ENCODE measurements at places on chromosomes 12 and 14.

- DNase-seq: no peak
- H3K36me3 ChIP-seq: no peaks in the 10 kb centered on the region
- H3K27ac ChIP-seq: no peak overlapping the region
- H3K4me1 ChIP-seq: no peaks in the 10 kb centered on the region
These were observed 333.8 kb downstream of the KCNH5 start for GRCh38 chr14:62711351-62712023.

DNA sequence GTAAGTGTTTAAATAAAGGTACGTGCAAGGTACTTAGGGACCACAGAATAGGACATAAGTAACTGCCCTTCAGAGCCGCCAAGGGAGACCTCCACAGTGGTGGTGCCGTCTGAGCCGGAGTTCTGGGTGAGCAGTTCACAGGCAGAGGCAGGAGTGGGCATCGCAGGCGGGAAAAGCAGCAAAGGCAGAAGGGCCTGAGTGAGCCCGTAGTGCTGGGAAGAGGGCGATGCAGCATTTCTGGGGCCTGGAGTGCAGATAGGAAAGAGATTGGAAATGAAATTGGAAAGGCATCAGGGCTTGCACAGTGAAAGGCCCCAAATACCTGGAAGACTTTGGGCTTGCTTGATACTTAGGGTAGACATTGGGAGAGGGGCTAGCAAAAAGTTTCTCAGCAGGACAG is 32.9 kb downstream of the EVL start:
- H3K4me3 ChIP-seq: no peak overlapping the region
- no peak overlapping the region for H3K27ac ChIP-seq
- peaks cover 6% of the 10 kb centered on the region for H3K4me1 ChIP-seq
- H3K27me3 ChIP-seq: no peaks in the 10 kb centered on the region
- no peak for DNase-seq

DNA sequence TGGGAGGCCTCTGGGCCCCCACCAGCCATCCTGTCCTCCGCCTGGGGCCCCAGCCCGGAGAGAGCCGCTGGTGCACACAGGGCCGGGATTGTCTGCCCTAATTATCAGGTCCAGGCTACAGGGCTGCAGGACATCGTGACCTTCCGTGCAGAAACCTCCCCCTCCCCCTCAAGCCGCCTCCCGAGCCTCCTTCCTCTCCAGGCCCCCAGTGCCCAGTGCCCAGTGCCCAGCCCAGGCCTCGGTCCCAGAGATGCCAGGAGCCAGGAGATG is 729 bp upstream of the GAPDH start:
- peak; percentile 81 for DNase-seq
- H3K4me3 ChIP-seq: peak overlapping the region; percentile 1
- H3K27ac ChIP-seq: peak overlapping the region; percentile 85
- no peaks in the 10 kb centered on the region for H3K27me3 ChIP-seq
- H3K4me1 ChIP-seq: peaks cover 30% of the 10 kb centered on the region
- H3K36me3 ChIP-seq: peaks cover 42% of the 10 kb centered on the region

- no peaks in the 10 kb centered on the region for H3K36me3 ChIP-seq
- H3K27me3 ChIP-seq: no peaks in the 10 kb centered on the region
- no peak for DNase-seq
- no peak overlapping the region for H3K4me3 ChIP-seq
- H3K4me1 ChIP-seq: no peaks in the 10 kb centered on the region
- H3K27ac ChIP-seq: no peak overlapping the region
These were observed 120.3 kb downstream of the SLC38A1 start for GRCh38 chr12:46148327-46149078.

DNA sequence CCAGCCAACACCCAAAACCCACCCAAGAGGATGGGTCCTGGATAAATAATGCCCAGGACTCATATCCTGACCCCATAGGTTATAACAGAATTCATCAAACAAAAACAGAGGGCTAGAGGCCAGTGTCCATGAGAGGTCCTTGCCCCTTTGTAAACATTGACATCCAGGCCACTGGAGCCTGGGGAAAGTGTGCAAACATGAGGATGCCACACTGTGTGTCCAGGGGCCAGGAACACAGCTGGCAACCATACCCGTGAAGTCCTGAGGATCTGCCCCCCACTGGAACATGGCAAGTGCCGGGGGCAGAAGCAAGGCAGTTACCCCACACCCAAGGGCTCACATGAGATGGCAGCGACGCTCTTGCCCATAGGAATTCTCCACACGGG is 4.2 kb upstream of the KMT2D start:
- H3K4me1 ChIP-seq: peaks cover 10% of the 10 kb centered on the region
- no peak overlapping the region for H3K4me3 ChIP-seq
- H3K27ac ChIP-seq: no peak overlapping the region
- no peaks in the 10 kb centered on the region for H3K27me3 ChIP-seq

- no peak for DNase-seq
- no peak overlapping the region for H3K4me3 ChIP-seq
- H3K4me1 ChIP-seq: no peaks in the 10 kb centered on the region
- no peaks in the 10 kb centered on the region for H3K36me3 ChIP-seq
- no peaks in the 10 kb centered on the region for H3K27me3 ChIP-seq
These were observed 7.1 kb upstream of the CCDC60 start for GRCh38 chr12:119327471-119327870.

DNA sequence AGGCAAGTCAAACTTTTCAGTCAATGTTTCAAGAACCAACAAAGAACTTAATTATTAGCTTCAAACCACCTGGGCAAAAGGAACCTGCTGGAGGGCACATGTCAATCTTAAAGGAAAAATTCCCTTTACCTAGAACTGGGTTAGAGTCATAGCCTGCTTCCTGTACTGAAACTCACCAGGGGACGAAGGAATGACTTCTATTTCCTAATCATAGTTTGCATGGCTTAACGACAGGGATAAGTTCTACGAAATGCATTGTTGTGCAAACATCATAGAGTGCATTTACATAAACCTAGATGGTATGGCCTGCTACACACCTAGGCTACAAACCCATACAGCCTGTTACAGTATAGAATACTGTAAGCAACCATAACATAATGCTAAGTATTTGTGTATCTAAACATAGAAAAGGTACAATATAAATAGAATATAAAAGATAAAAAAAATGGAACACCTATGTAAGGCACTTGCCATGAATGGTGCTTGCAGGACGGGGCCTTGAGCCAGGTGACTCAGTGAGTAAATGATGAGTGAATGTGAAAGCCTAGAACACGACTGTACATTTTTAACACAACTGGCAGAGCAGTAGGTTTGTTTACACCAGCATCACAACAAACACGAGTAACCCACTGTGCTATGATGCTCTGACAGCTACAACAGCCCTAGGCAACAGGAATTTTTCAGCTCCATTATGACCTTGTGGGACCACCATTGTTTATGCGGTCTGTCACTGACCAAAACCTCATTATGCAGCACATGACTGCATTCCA is 234.9 kb upstream of the CAND1 start:
- no peaks in the 10 kb centered on the region for H3K27me3 ChIP-seq
- H3K4me1 ChIP-seq: peaks cover 5% of the 10 kb centered on the region
- no peak overlapping the region for H3K27ac ChIP-seq
- no peaks in the 10 kb centered on the region for H3K36me3 ChIP-seq
- no peak overlapping the region for H3K4me3 ChIP-seq

DNA sequence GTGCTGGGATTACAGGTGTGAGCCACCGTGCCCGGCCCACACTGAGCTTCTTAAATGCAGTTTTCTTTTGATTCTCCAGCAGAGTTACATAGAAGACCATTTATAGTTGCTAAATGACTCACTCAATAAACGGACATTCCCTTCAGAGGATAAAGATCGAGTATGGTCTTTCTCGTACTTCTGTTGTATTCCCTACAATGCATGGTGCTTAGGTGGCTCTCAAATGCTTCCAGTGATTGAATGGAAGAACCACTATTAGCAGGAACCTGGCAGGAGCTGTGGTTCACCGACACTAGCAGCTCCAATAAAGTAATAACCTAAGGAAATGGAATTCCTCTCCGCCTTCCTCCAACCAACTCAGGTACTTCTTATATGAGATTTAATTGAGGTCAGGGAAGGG is 3.9 kb upstream of the GPRC5A start:
- no peak overlapping the region for H3K27ac ChIP-seq
- no peak for DNase-seq
- H3K27me3 ChIP-seq: no peaks in the 10 kb centered on the region
- peaks cover 5% of the 10 kb centered on the region for H3K4me1 ChIP-seq

GRCh38 chr14:76768671-76769500 is 7.6 kb downstream of the VASH1 start:
- H3K36me3 ChIP-seq: no peaks in the 10 kb centered on the region
- H3K4me1 ChIP-seq: no peaks in the 10 kb centered on the region
- no peak for DNase-seq

GRCh38 chr12:133235401-133236112 is at the start of gene ANHX:
ANHX (minus strand) TSS chr12:133235877; CDS start chr12:133234356, 1,521 bp downstream.
- H3K4me3 ChIP-seq: no peak within 1 kb of the TSS
- H3K27me3 ChIP-seq: no peaks in the 10 kb centered on the region
- no peaks in the 10 kb centered on the region for H3K36me3 ChIP-seq
- no peak within 1 kb of the TSS for H3K27ac ChIP-seq
- DNase-seq: no peak

DNA sequence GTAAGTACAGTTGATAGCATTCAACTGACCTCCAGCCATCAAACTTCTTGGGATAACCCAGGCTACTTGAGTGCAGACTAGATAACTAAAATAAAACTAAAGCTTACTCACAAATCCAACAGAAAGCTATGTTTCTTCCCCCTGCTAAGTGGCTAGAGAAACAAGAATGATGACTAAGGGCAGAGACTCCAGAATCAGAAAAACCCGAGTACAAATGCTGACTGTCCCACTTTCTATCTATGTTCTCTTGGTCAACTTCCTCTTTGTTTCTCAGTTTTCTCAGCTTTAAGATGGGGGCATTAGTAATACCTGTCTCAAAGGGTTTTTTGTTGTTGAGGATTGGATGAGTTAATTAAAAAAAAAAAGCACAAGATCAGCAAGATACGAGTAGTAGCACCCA is 6.1 kb upstream of the NUAK1 start:
- no peaks in the 10 kb centered on the region for H3K36me3 ChIP-seq
- H3K4me3 ChIP-seq: no peak overlapping the region
- DNase-seq: no peak
- no peaks in the 10 kb centered on the region for H3K27me3 ChIP-seq
- H3K27ac ChIP-seq: no peak overlapping the region

DNA sequence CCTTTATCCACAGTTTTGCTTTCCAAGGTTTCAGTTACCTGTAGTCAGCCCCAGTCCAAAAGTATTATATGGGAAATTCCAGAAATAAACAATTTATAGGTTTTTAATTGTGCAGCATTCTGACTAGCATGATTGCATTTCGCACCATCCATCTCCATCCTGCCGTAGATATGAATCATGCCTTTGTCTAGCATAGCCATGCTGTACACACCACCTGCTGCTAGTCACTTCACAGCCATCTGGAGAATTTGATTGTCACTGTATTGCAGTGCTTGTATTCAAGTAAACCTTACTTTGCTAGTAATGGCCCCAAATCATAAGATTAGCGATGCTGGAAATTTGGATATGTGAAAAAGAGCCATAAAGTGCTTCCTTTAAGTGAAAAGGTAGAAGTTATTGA is 36.0 kb downstream of the MUCL1 start:
- no peak for DNase-seq
- no peak overlapping the region for H3K4me3 ChIP-seq
- H3K4me1 ChIP-seq: no peaks in the 10 kb centered on the region
- no peaks in the 10 kb centered on the region for H3K36me3 ChIP-seq

- H3K4me3 ChIP-seq: no peak overlapping the region
- H3K27ac ChIP-seq: no peak overlapping the region
- no peaks in the 10 kb centered on the region for H3K4me1 ChIP-seq
- no peaks in the 10 kb centered on the region for H3K36me3 ChIP-seq
These were observed 225.3 kb upstream of the ATP2B1 start for GRCh38 chr12:89933911-89934310.

DNA sequence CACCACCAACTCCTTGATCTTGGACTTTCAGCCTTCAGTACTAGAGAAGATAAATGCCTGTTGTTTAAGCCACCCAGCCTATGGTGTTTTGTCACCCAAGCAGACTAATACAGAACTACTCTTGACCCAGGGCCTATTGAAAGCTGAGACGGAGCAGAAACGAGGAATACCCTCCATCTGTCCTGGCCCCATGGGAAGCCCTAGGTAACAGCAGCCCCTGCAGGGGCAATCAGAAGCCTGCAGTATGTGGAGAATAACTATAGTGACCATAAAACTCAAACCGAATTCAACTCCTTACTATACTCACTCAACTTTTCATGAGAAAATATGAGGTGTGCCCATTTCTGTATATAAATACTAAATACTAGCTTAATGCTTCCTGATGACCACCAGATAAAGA is 307.4 kb downstream of the NUAK1 start:
- H3K4me1 ChIP-seq: no peaks in the 10 kb centered on the region
- H3K36me3 ChIP-seq: no peaks in the 10 kb centered on the region
- H3K4me3 ChIP-seq: no peak overlapping the region
- H3K27me3 ChIP-seq: no peaks in the 10 kb centered on the region

DNA sequence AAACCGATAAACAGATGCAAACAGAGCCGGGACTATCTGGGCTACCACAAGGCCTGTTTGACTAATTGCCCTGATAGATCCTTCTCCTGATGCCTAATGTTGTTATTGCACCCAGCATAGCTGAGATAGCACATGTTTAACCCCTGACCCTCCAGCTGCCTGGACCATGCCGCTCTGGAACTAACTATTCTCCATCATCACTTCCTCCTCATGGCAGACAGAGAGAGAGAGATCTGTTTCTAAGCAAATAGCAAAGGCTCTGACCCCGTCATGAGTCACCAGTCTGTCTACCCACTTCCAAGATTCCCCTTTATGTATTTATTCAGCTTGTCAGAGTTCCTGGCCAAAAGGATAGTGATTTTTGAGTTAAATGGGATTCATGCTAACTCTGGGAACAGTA is 58.2 kb upstream of the FLRT2 start:
- H3K4me3 ChIP-seq: no peak overlapping the region
- H3K4me1 ChIP-seq: no peaks in the 10 kb centered on the region

- no peaks in the 10 kb centered on the region for H3K27me3 ChIP-seq
- H3K27ac ChIP-seq: peak overlapping the region; percentile 88
- H3K4me1 ChIP-seq: peaks cover 15% of the 10 kb centered on the region
- no peak overlapping the region for H3K4me3 ChIP-seq
These were observed 9.3 kb downstream of the SYNE3 start for GRCh38 chr14:95507174-95507573.

DNA sequence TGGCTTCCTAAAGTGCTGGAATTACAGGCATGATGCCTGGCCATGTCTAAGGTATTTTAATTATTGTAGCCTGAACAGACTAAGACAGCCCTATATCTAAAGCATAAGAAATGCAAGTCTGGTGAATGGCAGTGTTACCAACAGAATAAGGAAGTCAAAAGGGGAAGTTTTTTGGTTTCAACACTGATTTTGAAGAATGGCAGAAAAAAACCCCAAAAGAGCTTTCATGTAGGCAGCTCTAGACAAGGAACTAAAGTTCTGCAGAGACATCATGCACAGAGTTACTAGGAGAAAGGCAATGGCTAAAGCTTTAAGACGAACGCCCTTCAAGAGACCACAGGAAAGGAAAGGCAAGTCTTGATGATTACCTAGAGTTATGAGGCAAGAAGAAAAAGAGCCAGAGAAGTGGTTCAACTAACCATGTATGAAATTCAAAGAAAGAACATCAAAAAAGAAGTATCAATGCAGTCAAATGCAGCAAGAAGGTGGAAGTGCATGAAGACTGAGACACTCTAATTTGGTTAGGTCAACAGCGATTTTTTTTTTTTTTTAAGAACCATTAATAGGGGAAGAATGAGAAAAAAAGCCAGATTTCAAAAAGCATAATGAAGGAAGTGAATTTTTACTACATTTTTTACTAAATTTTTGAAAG is 50.8 kb downstream of the RPS6KA5 start:
- no peak overlapping the region for H3K27ac ChIP-seq
- DNase-seq: no peak
- no peaks in the 10 kb centered on the region for H3K36me3 ChIP-seq
- no peak overlapping the region for H3K4me3 ChIP-seq
- no peaks in the 10 kb centered on the region for H3K27me3 ChIP-seq
- H3K4me1 ChIP-seq: peaks cover 14% of the 10 kb centered on the region

Measured in thyroid gland (tissue), 4 donors.